Mucosa of gallbladder (tissue), 1 donor: ENCODE measurements at places on chromosomes 12 and 14. TPM values are rescaled to one million over a fixed set of nuclear protein-coding genes. Genes with fewer than 3 reads are reported as not detected.

Gene CTSG
- 4.9 TPM for total RNA-seq

DNA sequence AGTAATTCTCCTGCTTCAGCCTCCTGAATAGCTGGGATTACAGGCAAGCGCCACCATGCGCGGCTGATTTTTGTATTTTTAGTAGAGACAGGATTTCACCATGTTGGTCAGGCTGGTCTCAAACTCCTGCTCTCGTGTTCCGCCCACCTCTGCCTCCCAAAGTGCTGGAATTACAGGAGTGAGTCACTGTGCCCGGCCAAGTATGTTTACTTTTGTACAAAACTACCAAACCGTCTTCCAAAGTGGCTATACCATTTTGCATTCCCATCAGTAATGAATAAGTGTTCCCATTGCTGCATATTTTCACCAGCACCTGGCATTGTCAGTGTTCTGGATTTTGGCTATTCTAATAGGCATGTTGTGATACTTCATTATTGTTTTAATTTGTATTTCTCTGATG lies 8.4 kb upstream of the KRT6A start:
- no peak for DNase-seq

DNA sequence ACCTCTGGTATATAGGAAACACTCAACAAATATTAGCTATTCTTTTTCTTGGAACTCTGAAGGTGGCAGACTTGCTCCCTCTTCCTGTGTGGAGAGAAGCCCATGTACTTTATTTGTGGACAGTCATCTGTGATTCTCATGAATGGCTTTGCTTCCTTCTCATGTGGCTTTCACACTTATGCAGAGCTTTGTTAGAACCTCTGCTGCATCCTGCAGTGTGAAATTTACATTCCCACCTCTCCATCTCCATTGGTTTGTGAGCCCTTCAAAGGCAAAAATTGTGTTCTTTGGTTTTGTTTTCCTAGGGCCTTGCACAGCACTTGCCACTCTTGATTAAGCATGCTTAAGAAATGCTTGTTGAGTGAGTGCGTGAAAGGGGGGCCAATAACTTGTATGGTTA lies 51.9 kb downstream of the BICD1 start:
- DNase-seq, result no peak

Gene TCP11L2
- total RNA-seq, result 48.9 TPM

Gene NPAS3
- 1.8 TPM for total RNA-seq

Gene MYH7
- total RNA-seq, result 0.12 TPM

Gene GARIN6
- total RNA-seq, result not detected

Gene TMBIM4
- total RNA-seq, result 122 TPM

- DNase-seq, result peak; percentile 37
Measured at GRCh38 chr14:20415782-20416206, 2.5 kb upstream of the TEP1 start.

Gene GRIP1
- 18.9 TPM for total RNA-seq

Gene C14orf39
- not detected for total RNA-seq

GRCh38 chr12:45966486-45966885 lies 23.9 kb downstream of the SCAF11 start:
- DNase-seq, result no peak

Gene PLEKHD1
- 0.06 TPM for total RNA-seq

Gene SRRM4
- total RNA-seq, result 0.03 TPM

Gene XPOT
- total RNA-seq, result 32.8 TPM

DNA sequence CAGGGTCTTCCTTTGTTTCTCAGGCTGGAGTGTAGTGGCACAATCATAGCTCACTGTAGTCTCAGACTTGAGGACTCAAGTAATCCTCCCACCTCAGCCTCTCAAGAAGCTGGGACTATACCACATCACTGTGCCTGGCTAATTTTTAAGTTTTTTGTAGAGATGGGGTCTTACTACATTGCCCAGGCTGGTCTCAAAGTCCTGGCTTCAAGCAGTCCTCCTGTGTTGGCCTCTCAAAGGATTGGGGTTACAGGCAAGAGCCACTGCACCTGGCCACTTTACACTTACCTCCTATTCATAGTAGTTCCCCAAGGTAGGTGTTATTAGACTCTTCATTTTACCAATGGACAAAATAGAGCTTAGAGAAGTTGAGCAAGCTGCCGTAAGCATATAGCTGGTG lies 29.2 kb downstream of the STYX start:
- no peak for DNase-seq

Gene RNF212B
- 0.20 TPM for total RNA-seq

GRCh38 chr14:87380054-87380453 lies 612.9 kb downstream of the GALC start:
- DNase-seq, result no peak

Gene CCDC85C
- total RNA-seq, result 41.3 TPM

DNA sequence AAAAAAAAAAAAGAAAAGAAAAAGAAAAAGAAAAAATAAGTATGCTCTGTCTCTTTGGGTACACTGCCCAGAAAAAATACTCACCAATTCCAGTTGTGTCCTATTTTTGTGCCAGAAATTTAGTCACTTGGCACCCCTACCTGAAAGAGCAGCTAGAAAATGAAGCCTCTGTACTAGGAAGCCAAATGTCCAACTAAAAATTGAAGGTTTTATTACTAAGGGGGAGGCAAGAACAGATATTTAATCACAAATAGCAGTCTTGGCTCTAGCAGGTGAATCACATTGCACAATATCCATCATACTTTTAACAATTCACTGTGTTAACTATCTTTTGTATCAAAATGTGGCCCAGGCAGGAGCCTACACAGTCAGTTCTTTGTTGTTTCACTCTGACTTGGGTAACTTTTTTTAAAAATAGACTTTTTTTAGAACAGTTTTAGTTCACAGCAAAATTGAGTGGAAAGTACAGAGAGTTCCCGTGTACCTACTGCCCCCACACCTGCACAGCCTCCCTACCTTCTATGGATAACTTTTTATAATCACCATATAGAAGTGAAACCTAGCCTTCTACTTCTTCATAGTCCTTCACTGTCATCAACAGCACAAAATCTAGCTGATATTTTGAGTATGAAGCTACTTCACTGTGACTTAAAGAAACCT lies 87.1 kb upstream of the ATF7IP start:
- no peak for DNase-seq
